ENCODE measurements at places on chromosomes 11 and 22.

DNA sequence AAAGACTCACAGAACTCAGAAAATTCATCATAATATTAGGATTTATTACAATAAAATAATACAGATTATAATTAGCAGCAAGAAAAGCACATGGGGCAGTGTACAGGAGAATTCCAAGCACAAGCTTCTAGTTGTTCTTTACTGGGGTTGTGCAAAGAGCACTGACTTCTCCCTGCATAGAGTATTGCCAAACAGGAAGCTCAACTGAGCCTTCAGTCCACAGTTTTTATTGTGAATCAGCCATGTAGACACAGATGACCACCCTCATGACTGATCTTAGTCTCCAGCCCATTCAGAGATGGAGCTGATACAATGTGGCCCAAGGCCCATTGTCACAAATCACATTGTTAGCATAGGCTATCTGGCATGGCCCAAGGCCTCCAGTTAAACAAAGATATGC is 798.9 kb downstream of the KCNA4 start:
- no peak for DNase-seq

GRCh38 chr11:7910286-7910788 is 20.7 kb downstream of the OR10A6 start:
- no peak for DNase-seq

- DNase-seq = peak; percentile 21
These were observed 15.4 kb downstream of the CARS1 start for GRCh38 chr11:3041699-3042441.

DNA sequence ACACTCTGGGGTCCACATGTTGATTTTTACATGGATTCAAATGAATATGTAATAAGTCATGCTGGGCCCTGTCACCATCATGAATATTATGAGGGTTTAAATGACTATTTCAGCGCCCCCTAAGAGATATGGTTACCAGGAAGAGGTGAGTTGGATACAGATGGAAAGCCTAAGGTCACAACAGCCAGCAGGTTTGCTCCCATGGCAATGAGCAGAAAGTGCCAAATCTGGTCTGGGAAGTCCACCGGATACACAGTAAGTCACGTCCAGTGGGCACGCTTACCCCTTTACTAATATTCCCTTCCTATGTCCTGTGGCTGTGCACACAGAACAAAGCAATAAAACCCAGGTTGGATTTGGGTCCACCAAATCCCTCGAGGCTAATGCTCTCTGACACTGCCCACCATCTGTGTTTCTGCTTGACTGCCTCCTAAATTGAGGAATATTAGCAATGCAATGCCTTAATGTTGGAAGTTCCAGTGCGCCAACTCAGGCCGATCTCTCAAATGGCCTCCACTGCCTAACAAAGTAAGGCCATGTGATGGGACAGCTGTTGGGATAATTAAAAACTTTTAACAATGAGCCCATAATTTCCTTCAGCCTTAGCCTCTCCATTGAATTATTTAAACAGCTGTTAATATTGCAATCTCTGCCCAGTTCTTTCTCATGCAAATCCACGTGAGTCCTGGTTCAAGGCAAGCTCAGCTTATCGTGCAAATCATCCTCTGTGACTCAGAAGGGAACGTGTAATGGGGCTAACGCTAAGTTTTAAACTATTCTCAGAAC is 97.6 kb downstream of the SLC1A2 start:
- DNase-seq = no peak

DNA sequence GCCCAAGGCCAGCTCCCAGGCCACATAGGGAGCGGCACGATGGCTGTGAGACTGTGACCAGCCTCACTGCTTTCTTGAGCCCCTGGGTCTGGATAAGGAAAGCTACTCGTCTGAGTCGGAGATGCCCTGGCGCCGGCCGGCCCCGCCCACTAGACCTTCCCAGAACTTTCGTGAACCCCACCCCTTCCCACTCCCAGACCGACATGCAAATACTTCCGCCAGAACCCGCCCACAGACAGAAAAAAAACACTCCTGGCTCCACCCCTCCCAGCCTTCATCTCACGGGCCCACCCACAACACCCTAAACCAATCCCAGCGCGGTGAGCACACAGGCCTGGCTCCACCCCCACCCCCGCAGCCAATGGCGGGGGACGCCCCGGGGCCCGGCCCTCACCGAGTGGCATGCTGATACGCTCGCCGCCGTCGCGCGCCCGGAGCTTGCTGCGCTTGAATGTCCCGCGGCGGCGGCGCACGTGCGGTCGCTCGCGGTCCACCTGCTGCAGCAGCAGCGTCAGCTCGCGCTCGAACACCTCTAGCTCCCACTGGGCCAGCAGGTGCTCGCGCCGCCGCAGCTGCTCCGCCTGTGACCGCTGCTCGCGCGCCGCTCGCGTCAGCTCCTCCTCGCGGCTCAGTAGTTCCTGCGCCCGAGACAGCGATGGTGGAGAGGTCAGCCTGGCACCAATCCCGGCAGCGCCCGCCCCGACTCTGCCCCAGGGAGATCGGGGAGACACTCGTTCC is 7.0 kb downstream of the MAP3K11 start:
- peak; percentile 100 for DNase-seq

DNA sequence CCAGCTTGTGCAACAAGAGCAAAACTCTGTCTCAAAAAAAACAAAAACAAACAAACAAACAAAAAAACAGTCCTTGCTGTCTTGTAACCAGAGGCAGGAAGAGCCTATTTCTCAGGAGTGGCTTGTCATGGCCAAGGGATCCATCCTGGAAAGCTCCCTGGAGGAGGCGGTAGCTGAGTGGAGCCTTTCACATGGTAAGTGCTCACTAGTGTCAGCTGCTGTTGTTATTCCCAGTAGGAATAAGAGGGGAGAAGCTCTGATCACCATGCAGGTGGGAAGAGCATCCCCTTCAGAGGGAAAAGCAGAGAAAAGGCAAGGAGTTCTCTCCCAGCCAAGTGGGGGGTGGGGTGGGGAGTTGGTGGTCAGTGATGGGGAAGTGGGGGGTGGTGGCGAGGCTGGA is 54.6 kb upstream of the WNT7B start:
- DNase-seq = no peak

DNA sequence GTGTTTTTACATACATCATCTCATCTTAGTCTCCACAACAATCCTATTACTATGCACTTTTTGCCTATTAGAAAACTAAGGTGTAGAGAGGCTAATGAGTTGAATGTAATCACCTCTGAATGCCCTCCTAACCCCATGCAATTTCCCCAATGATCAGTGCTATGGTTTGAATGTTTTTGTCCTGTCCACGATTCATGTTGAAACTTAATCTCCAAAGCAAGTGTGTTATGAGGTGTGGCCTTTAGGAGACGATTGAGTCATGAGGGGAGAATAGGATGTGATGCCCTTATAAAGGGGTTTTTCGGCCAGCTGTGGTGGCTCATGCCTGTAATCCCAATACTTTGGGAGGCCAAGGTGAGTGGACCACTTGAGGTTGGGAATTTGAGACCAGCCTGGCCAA is 2.0 kb upstream of the CCDC73 start:
- DNase-seq = no peak

DNA sequence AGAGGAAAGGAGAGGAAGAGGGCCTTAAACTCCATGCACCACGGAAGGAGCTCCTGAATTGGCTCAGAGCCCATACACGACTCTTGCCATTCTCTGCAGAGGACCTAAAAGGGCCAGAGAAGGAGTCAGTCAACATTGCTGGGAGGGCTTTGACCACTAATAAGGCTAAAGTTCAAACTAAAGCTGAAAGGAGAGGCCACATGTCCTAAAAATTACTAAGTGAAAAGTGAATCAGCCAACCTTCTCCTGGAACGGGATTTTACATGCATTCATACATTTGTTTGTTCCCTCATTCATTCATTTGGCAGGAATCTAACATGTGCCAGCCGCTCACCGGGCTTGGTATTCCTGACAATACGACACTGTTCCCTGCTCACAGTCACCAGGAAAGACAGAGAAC is 10.5 kb downstream of the CLMP start:
- DNase-seq = no peak

DNA sequence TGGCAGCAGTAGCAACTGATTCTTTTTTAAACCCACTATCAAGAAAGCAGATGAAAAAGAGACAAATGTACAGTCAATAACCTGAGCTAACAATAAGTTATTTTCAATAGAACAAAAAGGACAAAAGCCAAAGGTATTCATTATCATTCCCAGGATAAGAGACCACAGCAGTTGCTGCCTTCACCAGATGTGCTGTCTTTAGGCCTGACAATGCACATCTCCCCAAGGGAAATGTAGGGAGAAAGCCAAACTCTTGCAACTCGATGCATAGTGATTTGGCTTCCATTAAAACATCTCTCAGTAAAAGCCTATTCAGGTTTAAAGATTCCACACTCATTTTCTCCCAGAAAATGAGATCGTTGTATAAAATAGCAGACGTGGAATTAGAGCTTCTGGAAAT is 210.7 kb downstream of the METTL15 start:
- DNase-seq = no peak

DNA sequence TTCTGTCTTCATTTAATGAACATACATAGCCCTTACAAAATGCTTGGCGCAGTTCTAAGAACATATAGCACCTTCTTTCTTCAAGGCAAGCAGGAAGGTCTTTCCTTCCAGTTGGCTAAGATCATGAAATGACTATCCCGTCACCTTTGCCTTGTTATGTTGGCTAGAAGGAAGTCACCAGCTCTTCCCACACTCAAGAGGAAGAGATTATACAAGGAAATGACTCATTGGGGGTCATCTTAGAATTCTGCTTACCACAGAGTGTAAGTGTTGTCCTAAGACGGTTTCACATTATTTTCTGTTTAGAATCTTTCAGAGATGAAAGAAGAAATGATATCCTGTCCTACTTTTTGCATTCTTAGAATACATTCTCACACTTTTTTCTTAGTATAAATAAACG is 808.0 kb upstream of the LUZP2 start:
- no peak for DNase-seq

GRCh38 chr11:121367001-121367843 is 74.7 kb downstream of the SC5D start:
- DNase-seq = no peak

DNA sequence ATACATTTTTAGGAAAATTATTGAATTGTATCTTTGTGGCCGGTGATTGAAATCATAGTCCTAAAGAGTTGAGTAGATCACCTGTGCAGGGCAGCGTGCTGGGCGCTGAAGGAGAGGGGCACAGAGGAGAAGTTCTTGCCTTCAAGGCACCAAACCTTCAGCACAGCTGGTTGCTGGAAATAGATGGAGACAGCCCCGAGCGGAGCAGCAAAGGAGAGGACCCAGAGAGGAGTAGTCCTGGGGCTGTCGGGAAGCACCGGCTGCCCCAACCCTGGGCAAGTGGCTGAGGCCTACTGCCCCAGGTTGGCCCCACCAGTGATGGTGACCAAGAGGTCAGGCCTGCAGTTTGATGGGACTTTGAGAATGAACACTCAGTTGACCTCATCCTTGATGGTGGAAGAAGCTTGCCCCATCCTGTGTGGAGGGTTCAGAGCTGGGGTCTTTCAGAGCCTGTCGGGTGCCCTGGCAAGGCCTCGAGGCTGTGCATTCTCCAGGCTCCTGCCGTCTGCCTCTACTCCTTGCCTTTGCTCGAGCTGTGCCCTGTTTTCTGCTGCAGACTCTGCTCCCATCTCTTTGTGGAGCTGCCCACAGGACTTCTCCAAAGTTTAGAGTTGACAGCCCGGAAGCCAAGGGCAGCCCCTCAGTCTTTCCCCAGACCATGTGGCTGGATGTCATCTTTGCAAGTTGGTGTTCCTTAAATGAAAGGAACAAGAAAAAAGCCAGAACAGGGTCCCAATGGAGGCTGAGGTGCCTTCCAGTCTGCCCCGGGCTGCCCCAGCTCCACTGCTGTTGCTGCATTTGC is 285.1 kb downstream of the TBC1D22A start:
- DNase-seq = no peak

- DNase-seq = no peak
These were observed 93.6 kb upstream of the CD44 start for GRCh38 chr11:35045236-35045820.

- DNase-seq = no peak
These were observed 21.9 kb upstream of the CYB5R3 start for GRCh38 chr22:42670921-42671709.

DNA sequence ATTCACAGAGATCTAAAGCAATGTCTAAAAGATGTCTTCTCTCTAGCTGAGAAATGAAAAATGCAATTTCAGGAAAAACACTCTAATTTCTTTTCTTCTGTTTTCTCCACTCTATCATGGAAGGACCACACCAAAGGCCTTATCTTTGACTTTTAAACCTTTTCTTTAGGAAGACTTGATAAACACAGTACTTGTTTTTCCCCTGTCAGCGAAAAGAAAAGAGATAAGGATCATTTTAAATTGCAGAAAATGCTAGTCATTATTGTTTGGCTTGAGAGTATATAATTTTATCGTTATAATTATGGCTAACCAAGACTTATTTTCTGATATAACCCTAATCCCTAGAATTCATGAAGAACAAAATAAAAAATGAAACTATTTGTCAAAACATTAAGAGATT is 462.4 kb upstream of the API5 start:
- DNase-seq = no peak

- DNase-seq = no peak
These were observed 420.6 kb upstream of the FAT3 start for GRCh38 chr11:91804042-91804441.

DNA sequence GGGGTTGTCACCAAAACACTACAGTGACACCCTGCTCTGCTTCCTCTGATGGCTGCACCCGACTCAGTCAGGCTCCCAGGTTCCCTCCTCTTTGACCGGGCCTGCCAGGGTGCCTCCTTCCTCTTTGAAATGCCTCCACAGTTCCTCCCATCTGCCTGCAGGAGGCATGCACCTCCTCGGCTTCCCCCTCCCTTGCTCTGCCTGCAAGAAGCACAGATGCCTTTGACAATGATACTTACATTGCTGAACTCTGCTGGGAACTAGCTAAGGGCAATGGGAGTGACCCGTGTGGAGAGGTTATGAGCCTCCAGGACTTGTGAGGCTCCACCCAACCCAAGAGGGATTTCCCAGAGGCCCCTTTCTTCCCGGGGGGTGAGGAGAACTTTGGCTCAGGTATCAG is 674.1 kb downstream of the OPCML start:
- peak; percentile 80 for DNase-seq

DNA sequence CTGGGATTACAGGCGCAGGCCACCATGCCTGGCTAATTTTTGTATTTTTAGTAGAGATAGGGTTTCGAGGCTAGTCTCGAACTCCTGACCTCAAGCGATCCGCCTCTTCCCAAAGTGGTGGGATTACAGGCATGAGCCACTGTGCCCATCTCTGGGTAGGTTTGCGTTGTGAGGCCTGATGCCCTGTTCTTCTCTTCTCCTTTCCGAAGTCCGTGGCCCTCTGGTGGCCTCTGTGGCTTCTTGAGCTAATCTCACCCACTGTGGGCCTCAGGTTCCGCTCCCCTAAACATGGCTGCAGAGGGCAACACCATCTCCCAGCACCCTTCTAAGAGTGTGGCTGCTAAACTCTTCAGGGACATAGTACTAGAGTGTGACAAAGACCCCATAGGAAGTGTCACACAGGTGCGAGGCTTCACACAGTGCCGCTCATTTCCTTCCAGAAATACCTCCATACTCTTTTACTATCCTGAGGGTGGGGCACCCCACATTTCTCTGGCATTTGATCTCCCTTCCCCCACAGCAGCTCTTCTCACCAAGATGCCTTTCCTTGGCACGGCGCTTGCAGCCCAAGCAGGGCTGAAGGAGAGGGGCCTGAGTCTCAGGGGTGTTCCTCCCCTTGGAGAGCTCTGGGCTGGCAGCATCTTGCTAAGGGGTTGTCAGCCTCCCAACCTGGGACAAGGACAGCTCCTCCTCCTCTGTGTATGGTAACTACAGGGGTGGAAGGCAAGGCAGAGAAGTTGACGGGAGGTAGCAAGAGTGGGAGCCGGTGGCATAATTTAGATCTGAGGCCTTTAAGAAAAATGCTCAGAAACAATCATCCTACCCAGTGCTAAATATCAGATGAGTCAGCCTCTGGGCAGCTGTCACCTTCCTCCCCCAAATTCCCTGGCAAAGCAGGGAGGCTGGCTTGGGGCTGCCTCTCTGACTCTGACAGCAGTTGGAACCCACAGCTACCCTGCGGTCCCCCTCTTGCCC is 6.1 kb downstream of the THY1 start:
- no peak for DNase-seq

Data from ELF-1 (cell line).